Cortex of kidney (tissue), 1 donor: ENCODE measurements at places on chromosomes 6 and 20.

- no peak for DNase-seq
Measured at GRCh38 chr6:399785-400534, 8.4 kb downstream of the IRF4 start.

- DNase-seq, result no peak
Measured at GRCh38 chr20:61321481-61321880, 69.4 kb downstream of the CDH4 start.

DNA sequence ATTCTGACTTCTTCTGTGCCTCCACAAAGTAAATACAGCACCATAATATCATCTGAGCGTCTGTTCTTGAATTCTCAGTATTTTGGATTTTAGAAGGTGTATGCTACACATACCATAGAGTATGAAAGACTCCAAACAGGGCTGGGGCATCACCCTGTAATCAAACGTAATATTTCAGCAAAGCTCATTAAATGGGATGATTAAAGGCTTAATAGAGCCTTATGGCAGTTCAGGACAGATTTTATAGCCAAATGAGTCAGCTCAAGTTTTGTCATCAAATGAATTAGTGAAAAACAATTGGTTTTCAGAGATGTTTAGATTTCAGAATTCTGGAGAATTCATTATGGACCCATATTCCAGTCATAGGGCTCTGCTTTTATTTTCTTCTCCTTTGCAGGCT is 68.9 kb downstream of the TULP4 start:
- no peak for DNase-seq

- no peak for DNase-seq
Measured at GRCh38 chr6:101830501-101831031, 437.1 kb downstream of the GRIK2 start.

GRCh38 chr6:44843734-44844133 is 456.2 kb downstream of the CDC5L start:
- DNase-seq, result no peak

- DNase-seq, result no peak
Measured at GRCh38 chr6:127115084-127115655, 3.3 kb upstream of the RSPO3 start.

DNA sequence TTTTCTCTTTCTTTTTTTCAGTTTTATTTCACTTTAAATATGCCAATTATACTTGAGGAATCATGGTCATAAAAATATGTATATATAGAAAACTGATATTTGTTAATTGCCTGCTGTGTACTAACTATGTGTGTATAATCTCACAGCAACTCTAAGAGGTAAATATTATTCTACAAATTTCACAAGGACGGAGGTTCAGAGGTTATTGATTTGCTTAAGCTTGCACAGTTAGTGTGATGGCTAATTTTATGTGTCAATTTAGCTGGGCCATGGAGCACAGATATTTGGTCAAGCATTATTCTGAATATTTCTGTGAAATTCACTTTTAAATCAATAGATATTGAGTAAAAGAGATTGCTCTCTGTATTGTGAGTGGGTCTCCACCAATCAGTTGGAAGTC is 75.7 kb upstream of the CENPW start:
- DNase-seq, result no peak

- no peak for DNase-seq
Measured at GRCh38 chr6:138528137-138528536, 28.8 kb upstream of the NHSL1 start.

- DNase-seq, result no peak
Measured at GRCh38 chr20:62134735-62135231, 8.4 kb downstream of the PSMA7 start.

- DNase-seq, result no peak
Measured at GRCh38 chr6:30047220-30047619, 13.8 kb upstream of the POLR1H start.

GRCh38 chr6:118804091-118804490 is 89.9 kb upstream of the ASF1A start:
- no peak for DNase-seq

GRCh38 chr6:124964764-124965105 is 2.5 kb downstream of the RNF217 start:
- DNase-seq, result no peak

- no peak for DNase-seq
Measured at GRCh38 chr20:35981969-35982368, 13.6 kb downstream of the CNBD2 start.

DNA sequence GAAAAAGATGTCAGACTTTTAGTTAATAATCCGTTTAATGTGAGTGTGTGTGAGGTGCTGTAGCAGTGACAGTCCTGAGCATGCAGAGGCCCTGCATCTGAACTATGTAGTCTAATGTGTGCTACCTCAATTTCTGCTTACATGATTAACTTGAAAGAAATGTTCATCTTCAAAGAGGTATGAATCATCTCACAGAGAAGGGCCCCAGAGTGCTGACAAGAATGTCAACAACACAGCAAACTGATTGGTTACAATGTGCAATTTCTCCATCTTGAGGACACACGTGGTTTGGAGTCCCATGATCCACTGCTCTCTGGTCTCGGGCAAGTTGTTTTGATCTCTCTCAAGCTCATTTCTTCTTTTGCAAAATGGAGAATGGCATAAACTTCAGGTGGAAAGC is 61.7 kb upstream of the EMILIN3 start:
- DNase-seq, result no peak

DNA sequence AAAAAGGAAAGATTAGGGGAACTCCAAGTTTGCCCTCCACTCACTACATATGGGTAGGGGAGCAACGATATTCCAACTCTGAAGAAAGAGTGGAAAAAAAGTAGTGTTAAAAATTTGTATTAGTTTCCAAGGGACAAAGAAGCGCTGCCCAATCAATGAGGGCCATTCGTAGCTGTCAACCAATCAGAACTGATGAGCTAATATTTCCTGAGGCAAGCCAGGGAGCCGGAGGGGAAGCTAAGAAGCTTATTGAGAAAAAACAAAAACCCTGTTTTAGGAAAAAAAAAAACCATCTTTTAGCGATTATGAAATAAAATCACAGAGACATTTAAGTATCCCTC is 59.5 kb downstream of the TRIM38 start:
- no peak for DNase-seq

- DNase-seq, result no peak
Measured at GRCh38 chr6:166958926-166959861, 2.8 kb upstream of the RNASET2 start.

GRCh38 chr6:117425431-117426153 is at the start of gene ROS1:
Gene ROS1 (minus strand): TSS chr6:117425942. CDS start chr6:117425656, 286 bp downstream.
- no peak for DNase-seq

- no peak for DNase-seq
Measured at GRCh38 chr6:105789935-105790334, 296.2 kb upstream of the PRDM1 start.

DNA sequence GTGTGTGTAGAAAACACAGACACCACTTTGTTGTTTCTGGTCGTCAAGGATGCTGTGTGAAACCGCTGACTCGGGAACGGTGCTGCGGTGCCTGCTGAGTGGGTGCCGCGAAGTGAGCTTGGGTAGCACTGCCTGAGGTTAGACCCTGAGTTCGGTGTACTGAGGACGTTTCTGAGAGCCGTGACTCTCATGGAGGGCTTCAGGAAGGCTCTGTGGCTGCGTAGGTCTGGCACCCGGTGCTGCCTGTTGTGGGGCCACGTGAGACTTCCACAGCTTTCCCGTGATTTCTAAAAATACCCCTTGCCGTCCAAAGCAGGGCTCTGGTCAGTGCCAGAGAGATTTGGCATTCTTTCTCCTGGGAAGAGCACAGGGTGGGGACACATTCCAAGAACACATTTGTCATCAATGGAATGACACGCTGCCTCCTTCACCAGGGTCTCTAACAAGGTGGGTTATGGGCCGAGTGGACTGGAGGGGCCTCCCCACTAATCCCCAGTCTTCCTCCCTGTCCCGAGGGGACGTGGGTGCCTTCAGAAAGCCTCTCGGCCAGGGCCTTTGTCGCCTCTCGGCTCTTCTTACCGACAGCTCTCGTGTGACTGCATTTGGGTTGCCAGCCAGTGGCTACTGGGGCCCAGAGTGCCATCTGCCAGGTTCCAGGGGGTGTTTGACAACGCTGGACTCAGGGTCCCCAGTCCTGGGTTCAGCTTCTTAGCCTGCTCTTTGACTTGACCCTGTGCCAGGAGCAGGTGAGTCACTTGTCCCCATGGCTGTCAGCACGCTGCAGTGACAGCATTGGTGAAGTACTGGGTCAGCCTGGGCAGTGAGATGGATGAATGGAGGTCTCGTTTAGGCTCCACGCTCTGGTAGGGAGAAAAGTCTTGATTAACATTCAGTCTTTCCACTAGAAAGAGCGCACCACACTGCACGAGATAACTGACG is 62.2 kb downstream of the SYNJ2 start:
- no peak for DNase-seq

DNA sequence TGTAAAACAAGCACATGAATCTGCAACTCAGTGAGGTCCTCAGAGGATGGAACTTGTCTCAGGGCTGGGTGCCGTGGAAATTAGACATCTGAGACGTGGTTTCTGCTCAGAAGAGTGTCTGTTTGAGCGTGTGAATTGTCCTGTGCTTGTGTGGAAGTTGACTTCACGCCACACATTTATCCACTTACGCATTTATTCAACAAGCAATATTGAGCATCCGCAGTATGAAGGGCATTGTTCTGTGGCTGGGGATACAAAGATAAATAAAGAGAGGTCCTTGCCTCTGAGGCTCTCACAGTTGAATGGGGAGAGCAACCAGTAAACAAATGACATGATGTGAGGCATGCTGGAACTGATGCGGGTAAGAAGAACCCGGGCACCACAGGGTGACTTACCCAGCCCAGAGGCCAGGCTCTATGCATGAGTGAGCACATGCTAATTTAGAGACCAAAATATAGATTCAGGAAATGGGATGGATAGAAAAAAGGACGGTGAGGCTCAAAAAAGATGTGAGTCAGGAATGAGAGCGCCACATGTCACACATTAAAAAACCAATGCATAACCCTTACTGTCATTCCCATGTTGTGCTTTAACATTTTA is 60.4 kb downstream of the SOBP start:
- DNase-seq, result no peak

- DNase-seq, result no peak
Measured at GRCh38 chr20:38671186-38671585, 53.1 kb upstream of the SLC32A1 start.

DNA sequence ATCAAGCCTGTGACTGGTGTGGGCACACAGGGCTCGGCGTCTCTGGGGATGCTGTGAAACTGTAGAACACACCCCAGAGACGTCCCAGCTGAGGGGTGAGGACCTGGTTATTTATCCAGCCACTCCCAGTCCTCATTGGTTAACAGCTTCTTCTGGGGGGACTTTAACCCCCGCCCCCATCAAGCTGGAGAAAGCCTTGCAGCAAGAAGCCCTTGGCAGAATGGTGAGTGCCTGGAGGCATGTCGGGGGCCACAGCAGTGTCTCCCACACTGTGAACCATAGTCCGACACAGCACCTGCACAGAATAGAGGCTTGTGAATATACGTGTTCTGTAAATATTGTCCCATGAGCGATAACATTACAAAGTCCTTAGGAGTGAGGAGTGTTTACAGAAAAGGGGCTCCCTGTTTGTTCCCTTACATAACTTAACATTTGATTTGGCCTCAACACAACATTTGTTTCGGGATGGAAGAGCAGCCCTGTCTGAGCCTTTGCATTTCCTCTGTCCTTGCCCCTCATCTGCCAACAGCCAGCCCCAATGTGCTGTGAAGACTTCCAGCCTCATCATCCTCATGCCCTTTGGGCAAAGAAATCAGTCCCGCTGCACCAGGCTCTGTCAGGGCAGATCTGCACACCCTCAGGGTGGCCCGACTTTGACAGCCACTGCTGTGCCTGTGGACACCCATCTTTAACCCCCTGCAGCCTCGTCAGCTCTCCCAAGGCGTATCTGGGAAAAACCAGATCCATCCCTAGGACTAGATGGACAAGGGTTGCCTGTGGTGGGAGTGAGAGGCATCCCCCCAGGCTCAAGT is 2.2 kb upstream of the RRBP1 start:
- DNase-seq, result no peak

DNA sequence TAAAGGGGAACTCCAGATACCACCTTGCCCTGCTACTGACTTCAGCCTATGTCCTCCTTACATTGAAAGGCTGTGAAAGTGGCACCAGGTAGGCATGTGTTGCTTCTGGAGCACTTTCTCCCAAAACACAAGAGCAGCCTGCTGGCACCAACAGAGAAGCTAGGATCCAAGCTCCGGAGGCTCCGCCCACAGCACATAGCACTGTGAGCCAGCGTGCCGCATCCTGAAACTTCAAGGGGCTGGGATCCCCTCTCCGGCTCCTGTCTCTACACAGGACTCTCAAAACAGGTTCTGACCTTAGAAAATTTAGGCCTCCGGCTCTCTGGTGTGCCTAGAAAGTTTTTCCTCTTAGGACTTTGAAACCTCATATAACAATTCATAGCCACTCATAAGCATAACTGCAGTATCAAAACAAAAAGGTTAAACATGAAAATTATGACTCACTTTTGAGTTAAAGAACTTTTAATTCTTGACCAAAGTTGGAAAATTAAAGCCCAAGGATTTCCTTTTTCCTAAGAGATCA is 41.1 kb downstream of the EZR start:
- DNase-seq, result no peak

DNA sequence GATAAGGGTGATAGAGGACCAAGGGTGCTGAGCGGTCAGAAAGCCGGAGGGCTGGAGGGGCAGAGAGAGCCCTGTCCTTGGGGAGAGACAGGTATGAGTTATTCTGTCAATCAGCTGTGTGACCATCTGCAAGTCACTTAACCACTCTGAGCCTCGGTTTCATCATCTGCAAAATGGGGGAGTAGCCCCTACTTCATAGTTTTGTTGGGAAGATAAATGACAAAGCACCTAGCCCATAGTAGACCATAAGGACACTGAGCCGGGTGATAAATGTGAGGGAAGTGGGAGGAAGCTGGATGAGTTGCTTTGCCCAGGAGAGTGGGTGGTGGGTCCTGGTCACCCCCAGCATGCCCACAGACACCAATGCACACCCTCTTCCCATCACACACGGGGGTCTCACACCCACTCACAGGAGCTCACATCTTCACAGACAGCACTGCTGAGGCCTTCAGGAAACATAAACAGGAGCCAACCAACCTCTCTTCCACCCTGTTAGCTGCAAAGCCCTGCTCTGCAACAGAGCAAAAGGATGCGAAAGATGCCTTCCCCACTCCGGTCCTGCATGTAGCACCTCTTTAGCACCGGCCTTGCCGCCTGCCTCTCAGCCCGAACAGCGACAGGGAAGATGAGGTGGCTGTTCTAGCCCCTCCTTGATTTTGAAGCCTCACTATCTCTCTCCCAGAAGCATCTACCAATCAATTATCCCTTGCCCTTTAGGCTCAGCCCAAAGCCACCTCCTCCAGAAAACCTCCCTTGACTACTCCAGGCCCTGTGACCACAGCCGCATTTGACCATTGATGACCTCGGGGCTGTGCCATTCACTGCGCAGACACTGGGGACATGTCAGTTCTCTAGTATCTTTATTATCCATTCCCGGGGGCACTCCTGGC is 18.9 kb downstream of the SPDEF start:
- no peak for DNase-seq
